ENCODE measurements at places on chromosomes 2 and 18. TPM values are rescaled to one million over a fixed set of nuclear protein-coding genes. Genes with fewer than 3 reads are reported as not detected.

- H3K27ac ChIP-seq, result no peak overlapping the region
- H3K27me3 ChIP-seq, result no peaks in the 10 kb centered on the region
- H3K36me3 ChIP-seq, result no peaks in the 10 kb centered on the region
- H3K4me1 ChIP-seq, result no peaks in the 10 kb centered on the region
- no peak overlapping the region for H3K4me3 ChIP-seq
Observed at GRCh38 chr2:221169724-221170123, 402.4 kb downstream of the EPHA4 start.

Gene RAMP1
- total RNA-seq, result 300 TPM

Gene CROCC2
- not detected for total RNA-seq

GRCh38 chr18:75679331-75679730 lies 251.8 kb upstream of the SMIM21 start:
- H3K36me3 ChIP-seq, result no peaks in the 10 kb centered on the region
- H3K4me1 ChIP-seq, result no peaks in the 10 kb centered on the region
- DNase-seq, result no peak
- H3K27me3 ChIP-seq, result no peaks in the 10 kb centered on the region
- H3K27ac ChIP-seq, result no peak overlapping the region

Gene LYG2
- not detected for total RNA-seq

GRCh38 chr2:111657351-111657975 lies 226.5 kb downstream of the ANAPC1 start:
- no peaks in the 10 kb centered on the region for H3K27me3 ChIP-seq
- no peaks in the 10 kb centered on the region for H3K36me3 ChIP-seq
- no peaks in the 10 kb centered on the region for H3K4me1 ChIP-seq
- H3K27ac ChIP-seq, result no peak overlapping the region
- H3K4me3 ChIP-seq, result no peak overlapping the region
- no peak for DNase-seq

GRCh38 chr2:176291809-176292283 lies 22.6 kb downstream of the MTX2 start:
- H3K4me1 ChIP-seq, result no peaks in the 10 kb centered on the region
- DNase-seq, result no peak
- H3K27ac ChIP-seq, result no peak overlapping the region
- no peaks in the 10 kb centered on the region for H3K27me3 ChIP-seq

DNA sequence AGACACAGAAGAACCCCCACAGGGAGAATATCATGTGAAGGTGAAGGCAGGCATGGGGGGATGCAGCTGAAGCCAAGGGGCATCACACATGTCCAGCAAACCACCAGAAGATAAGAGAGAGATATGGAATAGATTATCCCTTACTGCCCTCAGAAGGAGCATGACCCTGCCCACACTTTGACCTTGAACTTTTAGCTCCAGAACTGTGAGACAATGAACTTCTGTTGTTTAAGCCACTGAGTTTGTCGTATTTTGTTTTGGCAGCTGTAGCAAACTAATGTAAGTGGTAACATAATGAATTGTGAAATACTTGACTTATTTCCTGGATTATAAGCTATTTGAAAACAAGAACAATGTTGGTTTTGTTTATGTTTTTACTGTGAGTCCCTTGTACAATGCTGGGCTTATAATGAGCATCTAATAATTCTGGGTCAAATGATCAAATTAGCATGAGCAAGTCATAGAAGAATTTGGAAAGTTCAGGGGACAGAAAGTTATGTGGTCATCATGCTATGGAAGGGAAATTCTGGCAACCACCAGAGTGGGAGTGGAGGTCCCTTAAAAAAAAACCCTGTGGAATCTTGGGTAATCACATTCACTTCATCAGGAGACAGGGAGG lies 541.0 kb upstream of the KLHL29 start:
- no peak overlapping the region for H3K4me3 ChIP-seq
- no peak overlapping the region for H3K27ac ChIP-seq
- DNase-seq, result no peak
- no peaks in the 10 kb centered on the region for H3K36me3 ChIP-seq

Gene REG3A
- total RNA-seq, result not detected

Gene HOXD1
- 6.1 TPM for total RNA-seq
